ENCODE measurements at places on chromosomes 16 and 17.
A peak's percentile ranks its signal among the peaks of the same experiment; 100 is the strongest.

DNA sequence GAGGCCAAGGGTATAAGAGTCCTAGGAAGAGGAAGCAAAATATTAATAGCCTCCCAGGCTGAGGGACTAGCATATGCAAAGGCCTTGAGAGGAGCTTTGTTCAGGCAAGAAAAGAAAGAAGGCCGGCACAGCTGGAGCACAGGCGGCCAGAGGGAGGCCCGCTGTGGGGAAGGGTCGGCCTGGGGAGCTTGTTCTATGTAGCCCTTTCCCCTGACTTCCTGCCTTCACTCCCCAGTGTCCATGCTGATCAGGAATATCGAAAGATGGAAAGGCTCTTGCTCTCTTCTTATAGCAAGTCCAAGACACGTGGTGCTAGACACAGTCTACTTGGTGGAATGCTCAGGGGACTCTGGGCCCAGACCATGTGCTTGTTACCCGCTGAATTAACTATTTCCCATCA, 27.4 kb upstream of the HAS3 start:
- DNase-seq, result no peak

GRCh38 chr16:87741700-87742415, 23.9 kb downstream of the KLHDC4 start:
- DNase-seq, result peak; percentile 44

DNA sequence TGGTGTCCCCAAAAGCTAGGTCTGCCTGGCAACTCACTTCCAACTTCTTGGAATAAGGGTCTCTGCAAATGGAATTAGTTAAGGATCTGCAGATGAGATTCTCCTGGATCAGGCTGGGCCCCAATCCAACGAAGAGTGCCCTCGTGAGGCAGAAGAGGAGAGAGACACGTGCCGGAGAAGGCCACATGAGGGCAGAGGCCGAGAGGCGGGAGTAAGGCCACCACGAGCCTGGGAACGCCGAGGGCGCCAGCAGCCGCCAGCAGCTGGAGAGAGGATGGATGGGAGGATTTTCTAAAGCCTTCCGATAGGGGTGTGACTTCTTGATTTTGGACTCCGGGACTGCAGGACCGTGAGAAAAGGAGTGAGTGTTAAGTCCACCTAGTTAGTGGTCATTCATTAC, 76.3 kb downstream of the JPH3 start:
- DNase-seq, result no peak

DNA sequence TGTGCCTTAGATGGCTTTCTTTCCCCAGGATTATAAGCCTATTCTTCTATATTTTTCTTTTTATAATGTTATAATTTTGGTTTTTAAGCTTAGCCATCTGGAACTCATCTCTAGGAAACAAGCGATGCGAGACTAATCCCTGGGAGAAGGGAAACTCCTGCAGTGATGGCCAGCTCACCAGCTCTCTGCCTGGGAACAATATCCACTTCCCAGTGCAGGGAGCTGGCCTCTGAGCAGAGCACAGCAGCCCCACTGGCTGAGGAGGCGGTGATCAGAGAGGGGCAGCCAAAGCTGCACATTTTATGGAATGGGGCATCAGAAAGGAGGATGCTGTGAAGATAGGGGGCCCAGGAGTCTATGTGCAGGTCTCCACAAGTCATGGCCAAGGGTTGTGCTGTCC, 183.3 kb downstream of the LGALS9B start:
- no peak for DNase-seq

GRCh38 chr16:82031116-82032084, 3.7 kb upstream of the HSD17B2 start:
- DNase-seq, result peak; percentile 33

GRCh38 chr16:52515068-52515671, 31.8 kb downstream of the TOX3 start:
- DNase-seq, result no peak

DNA sequence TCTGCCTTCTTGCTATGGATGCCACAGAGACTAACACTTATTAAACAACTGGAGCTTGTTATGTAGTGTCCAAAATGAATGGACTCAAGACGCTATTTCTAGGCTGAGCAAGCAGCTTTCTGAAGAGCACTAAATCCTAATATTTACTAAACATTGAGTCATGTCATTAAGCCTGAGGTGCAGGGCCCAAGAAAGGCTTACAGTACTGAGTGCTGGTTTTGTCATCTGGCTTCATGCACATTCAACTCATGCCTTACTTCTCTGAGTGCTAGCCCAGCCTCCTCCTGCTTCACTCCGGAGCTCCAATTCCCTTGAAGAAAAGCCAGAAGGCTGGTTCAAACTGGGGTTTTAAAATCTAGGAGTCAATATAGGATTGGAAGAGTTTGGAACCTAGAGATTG, 363.3 kb upstream of the CDH5 start:
- DNase-seq, result no peak

GRCh38 chr17:29084541-29085146, 41.7 kb downstream of the PIPOX start:
- no peak for DNase-seq

DNA sequence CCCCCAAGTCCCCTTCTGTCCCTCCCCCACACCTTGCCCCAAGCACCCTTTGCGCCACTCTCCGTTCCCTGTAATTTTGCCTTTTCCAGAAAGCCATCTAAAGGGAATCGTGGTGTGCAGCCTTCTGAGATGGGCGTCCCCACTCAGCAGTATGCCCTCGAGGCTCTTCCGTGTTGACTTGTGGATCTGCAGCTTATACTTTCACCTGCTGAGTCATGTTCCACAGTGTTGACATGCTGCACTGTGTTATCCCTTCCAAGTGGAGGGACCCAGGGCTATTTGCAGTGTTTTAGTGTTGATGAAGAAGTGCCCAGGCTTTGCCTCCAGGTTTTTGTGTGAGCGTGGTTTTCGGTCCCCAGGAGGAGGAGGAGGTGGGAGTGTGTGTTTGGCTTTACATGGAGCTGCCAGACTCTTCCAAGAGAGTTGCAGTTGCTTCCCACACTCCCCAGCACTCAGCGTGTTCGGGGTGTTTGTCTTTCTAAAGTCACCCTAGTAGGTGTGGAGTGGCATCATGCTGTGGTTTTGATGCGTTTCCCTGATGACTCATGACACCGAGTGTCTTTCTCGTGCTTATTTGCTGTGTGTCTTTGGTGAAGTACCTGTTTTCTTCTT, 32.1 kb upstream of the JPT2 start:
- no peak for DNase-seq

DNA sequence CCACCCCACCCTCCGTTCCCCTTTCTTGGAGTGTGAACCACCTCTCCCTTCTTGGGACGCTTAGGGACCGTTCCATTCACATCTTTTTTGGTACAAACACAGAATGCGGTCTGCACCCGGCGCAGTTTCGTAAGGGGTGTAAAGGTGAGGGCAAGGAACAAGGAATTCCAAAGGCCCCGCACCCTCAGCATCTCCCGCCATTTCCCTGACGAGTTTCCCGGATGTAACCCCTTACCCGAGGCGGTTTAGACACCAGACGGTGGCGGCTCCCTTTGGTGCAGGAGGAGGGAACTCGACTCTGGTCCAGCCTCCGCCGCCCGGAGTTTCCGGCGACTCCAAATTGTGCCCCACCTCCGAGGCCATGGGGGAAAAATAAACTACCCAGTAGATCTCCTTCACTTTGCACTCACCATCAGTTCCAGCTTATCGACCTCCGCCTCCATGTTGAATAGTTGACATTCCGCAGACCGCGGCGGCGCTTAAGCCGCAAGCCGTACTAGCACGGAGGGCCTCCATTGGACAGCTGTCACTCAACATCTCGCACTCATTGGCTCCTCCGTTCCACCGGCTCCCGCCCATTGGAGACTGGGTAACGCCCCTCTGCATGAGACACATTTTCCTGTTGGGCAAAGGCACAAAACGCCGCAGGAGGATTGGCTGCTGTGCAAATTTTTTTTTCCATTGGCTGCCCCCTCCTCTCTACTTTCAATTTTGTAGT, at the start of gene SKA2:
SKA2 (minus strand) TSS at position 466 of the 718 bp plus-strand sequence; CDS start at position 443, 23 bp downstream.
- peak; percentile 100 for DNase-seq

DNA sequence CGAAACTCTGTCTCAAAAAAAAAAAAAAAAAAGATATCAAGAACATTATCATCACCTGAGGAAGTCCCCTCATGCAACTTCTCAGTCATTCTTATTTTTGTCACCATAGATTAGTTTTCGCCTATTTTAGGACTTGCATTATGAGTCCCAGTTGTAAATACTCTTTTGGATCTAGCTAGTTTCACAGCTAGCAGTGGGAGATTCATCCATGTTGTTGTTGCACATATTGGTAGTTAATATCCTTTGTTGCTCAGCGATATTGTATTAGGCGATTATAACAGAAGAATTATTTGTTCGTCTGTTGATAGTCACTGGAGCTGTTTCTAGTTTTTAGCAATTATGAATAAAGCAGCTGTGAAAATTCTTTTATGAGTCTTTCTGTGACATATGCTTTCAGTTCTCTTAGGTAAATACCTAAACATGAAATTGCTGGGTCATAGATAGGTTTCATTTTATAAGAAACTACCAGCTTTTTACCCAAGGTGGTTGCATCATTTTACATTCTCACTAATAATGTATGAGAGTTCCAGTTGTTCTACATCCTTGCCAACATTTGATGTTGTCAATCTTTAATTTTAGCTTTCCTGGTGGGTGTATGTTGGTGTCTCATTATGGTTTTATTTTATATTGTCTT, 40.7 kb upstream of the MAP3K14 start:
- no peak for DNase-seq

GRCh38 chr17:54907376-54907775, 6.7 kb downstream of the TOM1L1 start:
- no peak for DNase-seq

GRCh38 chr17:27463235-27463677, 7.0 kb downstream of the KSR1 start:
- DNase-seq, result no peak

DNA sequence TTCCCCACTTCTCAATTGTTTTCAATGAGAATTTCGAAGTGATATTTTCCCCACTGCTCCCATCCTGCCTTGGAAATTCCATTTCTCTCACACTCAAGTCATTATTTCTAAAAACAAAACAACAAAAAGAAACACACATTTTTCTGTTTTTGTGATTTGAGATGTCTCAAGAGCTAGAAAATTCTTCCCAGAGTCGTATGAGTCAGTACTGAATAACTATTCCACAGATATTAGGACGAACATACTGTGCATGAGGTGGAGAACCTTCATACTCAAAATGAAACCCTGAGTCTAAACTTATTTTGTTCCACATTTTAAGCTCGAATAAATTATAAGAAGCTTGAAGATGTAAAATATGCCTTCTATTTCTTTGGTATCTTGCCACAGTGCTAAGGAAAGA, 204.6 kb downstream of the SLC39A11 start:
- no peak for DNase-seq

DNA sequence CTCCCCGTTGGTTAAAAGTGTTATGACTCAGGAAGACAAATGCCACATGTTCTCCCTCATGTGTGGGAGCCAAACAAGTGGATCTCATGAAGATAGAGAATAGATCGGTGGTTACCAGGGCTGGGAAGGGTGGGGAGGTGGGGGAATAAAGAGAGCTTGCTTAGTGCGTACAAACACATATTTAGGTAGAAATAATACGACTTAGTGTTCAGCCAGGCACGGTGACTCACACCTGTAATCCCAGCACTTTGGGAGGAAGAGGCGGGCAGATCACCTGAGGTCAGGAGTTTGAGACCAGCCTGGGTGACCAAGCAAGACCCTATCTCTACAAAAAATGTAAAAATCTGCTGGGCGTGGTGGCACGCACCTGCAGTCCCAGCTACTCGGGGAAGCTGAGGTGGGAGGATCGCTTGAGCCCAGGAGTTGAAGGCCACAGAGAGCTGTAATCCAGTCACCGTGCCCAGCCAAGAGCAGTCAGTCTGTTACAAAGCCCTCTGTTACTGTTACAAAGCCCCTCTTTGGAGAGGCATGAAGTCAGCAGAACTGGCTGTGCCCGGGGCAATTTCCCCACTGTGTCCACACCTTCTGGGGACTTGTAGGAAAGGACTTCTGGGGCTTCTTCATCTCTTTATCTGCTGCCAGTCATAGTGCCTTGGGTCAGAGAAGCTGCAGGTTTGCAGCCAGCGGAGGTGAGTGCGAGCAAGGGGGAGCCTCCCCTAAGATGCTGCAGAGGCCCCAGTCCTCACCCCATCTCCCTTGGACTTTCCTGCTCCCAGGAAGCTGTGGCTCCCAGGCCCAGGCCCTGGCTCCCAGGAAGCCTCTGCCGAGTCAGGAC, 4.3 kb upstream of the ALDH3A1 start:
- DNase-seq, result no peak

- DNase-seq, result no peak
Observed at GRCh38 chr16:10597187-10597601, 16.8 kb upstream of the EMP2 start.

DNA sequence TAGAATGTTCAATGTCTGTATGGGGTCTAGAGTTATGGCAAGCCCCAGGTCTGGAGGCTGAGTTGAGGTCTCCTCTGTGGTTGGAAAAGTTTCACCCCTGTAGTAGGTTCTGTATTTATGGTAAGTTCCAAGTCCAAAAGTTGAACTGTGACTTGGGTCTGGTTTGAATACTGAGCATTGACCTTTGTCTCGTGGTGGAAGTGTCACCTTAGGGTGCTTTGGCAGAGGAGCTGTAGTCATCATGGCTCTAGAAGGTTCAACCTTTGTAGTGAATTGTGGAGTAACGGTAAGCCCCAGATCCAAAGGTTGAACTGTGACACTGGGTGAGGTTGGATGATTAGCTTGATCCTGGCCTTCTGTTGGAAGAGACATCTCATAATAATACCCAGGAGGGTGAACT, 17.6 kb downstream of the RDM1 start:
- DNase-seq, result no peak

DNA sequence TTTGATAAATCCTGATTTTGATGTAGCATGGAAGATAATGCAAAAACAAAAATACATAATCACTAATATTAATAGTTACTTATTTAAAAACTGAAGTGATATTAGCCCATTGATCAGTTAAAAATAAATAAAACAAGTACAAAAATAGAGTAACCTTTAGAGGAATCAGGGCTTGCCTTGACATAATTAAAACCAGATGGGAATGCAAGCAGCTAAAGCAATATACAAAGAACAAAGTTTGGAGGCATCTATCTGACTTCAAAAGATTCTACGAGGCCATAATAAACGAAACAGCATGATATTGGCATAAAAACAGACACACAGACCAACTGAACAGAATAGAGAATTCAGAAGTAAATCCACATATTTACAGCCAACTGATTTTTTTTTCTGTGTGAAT, 15.0 kb upstream of the HEATR3 start:
- no peak for DNase-seq

- DNase-seq, result no peak
Observed at GRCh38 chr17:83135692-83136091, 56.3 kb downstream of the METRNL start.

DNA sequence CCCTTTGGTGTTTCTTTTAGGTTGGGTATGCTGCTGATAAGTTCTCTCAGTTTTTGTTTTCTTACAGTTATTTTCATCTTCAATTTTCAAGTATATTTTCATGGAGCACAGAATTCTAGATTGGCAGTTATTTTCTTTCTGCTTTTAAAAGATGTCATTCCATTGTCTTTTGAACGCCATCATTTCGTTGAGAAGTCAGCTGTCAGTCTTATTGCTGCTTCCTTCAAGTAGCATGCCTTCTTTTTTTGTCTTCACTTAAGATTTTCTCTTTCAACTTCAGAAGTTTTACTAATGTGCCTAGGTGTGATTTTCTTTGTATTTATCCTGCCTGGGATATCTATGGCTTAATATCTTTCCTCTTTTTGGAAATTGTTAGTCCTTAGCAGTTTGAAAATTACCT, 262.2 kb upstream of the PMFBP1 start:
- DNase-seq, result no peak

Data from putamen (tissue), 1 donor.